ENCODE measurements at places on chromosomes 2 and 18.

- DNase-seq, result no peak
Measured at GRCh38 chr2:17223211-17223610, 295.0 kb downstream of the RAD51AP2 start.

DNA sequence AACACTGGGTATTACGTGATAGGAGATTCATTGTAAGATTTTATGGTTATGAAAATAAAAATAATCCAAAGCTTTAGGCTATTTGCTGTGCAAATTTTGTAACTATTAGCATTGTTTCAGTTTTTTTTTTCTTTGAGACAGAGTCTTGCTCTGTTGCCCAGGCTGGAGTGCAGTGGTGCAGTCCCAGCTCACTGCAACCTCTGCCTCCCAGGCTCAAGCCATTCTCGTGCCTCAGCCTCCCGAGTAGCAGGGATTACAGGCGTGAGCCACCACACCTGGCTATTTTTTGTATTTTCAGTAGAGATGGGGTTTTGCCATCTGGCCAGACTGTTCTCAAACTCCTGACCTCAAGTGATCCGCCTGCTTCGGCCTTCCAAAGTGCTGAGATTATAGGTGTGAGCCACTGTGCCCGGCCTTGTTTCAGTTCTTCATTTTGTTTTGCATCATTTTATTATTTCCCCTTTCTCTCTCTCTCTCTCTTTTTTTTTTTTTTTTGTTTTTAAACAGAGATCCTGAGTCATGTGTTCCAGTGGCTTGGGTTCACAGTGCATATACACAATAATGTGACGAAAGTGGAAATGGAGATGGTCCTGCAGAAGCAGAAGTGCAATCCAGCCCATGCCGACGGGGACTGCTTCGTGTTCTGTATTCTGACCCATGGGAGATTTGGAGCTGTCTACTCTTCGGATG, 25.8 kb downstream of the CASP10 start:
- DNase-seq, result no peak

GRCh38 chr2:168912901-168913369, 11.8 kb downstream of the G6PC2 start:
- DNase-seq, result no peak

DNA sequence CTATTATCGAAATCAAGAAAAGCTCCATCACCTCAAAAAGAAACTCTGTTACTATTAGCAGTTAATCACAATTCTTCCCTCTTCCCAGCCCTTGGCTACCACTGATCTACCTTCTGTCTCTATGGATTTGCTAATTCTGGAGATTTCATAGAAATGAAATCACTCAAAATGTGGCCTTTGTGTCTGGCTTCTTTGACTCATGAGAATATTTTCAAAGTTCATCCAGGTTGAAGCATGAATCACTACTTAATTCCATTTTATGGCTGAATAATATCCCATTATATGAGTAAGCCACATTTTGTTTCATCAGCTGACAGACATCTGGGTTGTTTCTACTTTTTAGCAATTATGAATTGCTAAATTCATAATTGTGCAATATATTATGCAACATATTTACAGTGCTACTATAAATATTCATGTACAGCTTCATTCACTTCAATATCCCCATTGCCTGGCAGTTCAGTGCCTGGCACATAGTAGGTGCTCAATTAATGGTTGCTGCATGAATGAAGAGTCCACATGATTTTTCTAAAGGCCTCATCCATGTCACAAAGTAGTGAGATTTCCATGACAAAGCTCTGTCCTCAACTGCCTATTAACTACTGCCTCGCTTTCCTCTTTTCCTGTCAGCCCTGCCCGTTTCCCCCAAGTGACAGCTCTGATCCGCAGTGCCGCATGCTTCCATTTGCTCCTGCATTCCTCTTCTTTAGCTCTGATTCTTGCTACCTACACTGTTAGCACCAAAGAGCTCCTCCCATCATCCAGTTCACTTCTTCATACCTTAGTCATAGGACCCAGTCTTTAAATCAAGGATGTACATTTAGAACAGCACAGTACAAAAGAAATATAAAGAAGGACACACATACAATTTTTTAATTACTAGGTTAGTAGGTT, 32.8 kb downstream of the CCDC93 start:
- DNase-seq, result no peak

GRCh38 chr2:11520092-11520693, 13.7 kb upstream of the GREB1 start:
- DNase-seq, result no peak
